ENCODE measurements at places on chromosomes 12 and 14. TPM values are rescaled to one million over a fixed set of nuclear protein-coding genes. Genes with fewer than 3 reads are reported as not detected.

IL31 gene
- not detected for total RNA-seq

REM2 gene
- 0.18 TPM for total RNA-seq

MDGA2 gene
- total RNA-seq: not detected

RERG gene
- 22.2 TPM for total RNA-seq

LRRK2 gene
- 12.7 TPM for total RNA-seq

RASSF9 gene
- 2.0 TPM for total RNA-seq

UBC gene
- 1,015 TPM for total RNA-seq

LRTM2 gene
- total RNA-seq: not detected

BMP4 gene
- total RNA-seq: 10.8 TPM

BCL2L14 gene
- total RNA-seq: 17.4 TPM

IQSEC3 gene
- total RNA-seq: 4.3 TPM

PPM1A gene
- 41.2 TPM for total RNA-seq

REP15 gene
- 1.2 TPM for total RNA-seq

ALDH1L2 gene
- 19.1 TPM for total RNA-seq

TAS2R50 gene
- 7.2 TPM for total RNA-seq

ACACB gene
- 67.3 TPM for total RNA-seq

SIX6 gene
- not detected for total RNA-seq

ORAI1 gene
- total RNA-seq: 13.6 TPM

LYZ gene
- 28.5 TPM for total RNA-seq

HOXC4 gene
- total RNA-seq: 3.5 TPM

C1S gene
- total RNA-seq: 293 TPM

OS9 gene
- 201 TPM for total RNA-seq

KRT83 gene
- not detected for total RNA-seq

PYGL gene
- total RNA-seq: 58.6 TPM

VWF gene
- total RNA-seq: 173 TPM

KLRC3 gene
- total RNA-seq: 1.1 TPM

OVCH1 gene
- total RNA-seq: 0.18 TPM

FOXA1 gene
- total RNA-seq: 126 TPM

PMCH gene
- not detected for total RNA-seq

NRXN3 gene
- 6.7 TPM for total RNA-seq

ALG10B gene
- 11.9 TPM for total RNA-seq

ACSS3 gene
- 23.4 TPM for total RNA-seq

RD3L gene
- total RNA-seq: not detected

PAPLN gene
- 6.7 TPM for total RNA-seq

TC2N gene
- total RNA-seq: 119 TPM

LMNTD1 gene
- not detected for total RNA-seq

CRACR2A gene
- total RNA-seq: 27.3 TPM

KRT6C gene
- total RNA-seq: 0.39 TPM

FERMT2 gene
- 82.3 TPM for total RNA-seq

NYNRIN gene
- total RNA-seq: 32.7 TPM

RALGAPA1 gene
- total RNA-seq: 100 TPM

NPAS3 gene
- total RNA-seq: 2.3 TPM

GAS2L3 gene
- total RNA-seq: 6.0 TPM
